Heart right ventricle (tissue), 16 donors: ENCODE measurements at places on chromosomes 5 and 9. TPM values are rescaled to one million over a fixed set of nuclear protein-coding genes. Genes with fewer than 3 reads are reported as not detected.

LHX6 gene
- 6.7 TPM for total RNA-seq

DNA sequence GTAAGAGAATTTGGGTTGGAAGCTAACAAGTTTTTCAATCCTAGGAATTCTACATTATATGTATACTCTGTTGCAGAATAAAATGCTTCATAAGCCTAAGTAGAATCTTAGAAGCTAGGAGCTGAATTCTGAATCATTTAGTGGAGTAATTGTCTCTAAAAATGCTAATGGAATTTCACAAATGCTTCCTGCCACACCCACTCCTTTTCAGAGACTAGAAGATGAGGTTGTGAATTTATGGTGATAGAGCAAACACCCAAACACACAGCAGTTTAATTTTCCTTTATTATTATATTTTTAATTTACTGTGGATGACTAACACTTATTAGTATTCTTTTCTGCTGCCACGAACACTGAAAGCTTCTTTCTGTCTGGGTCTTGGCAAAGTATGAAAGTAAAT lies 208.0 kb upstream of the PDE4D start:
- H3K27ac ChIP-seq = no peak overlapping the region
- H3K4me1 ChIP-seq = no peaks in the 10 kb centered on the region
- H3K36me3 ChIP-seq = no peaks in the 10 kb centered on the region
- no peak for DNase-seq
- no peak overlapping the region for H3K4me3 ChIP-seq
- H3K27me3 ChIP-seq = no peaks in the 10 kb centered on the region

DNA sequence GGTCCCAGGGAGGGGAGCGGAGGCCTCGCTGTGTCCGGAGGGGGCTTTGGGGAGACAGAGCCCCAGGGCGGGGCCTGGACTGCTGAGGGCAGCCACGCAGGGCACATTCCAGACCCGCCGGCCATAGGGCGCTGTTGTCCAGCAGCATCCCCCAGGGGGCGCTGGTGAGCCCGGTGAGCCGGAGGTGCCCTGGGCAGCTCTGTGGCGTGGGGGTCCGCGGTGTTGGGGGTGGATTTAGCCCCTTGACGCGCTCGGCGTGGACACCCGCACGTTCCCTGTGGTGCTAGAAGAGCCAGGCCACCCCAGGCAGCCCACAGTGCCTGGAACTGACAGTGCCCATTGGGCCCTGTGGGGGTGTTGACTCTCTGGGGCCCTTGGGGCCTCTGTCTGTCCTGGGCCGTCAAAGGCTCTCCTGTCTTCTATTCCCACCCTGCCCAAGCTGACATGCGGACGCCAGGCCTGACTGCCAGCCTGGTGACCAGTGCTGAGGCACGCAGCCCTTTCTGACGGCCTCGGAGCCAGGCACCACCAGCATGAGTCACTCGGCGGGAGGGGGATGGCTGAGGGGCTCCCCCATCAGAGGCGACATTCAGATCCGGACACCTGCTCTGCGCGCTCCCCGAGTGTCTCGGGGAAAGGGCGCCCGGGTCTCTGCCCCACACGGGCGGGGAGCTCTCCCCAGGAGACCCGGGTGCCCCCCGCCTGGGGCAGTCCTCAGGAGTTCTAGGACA lies 23.9 kb downstream of the TPPP start:
- peaks cover 33% of the 10 kb centered on the region for H3K4me1 ChIP-seq
- no peak overlapping the region for H3K27ac ChIP-seq
- H3K36me3 ChIP-seq = no peaks in the 10 kb centered on the region

DNA sequence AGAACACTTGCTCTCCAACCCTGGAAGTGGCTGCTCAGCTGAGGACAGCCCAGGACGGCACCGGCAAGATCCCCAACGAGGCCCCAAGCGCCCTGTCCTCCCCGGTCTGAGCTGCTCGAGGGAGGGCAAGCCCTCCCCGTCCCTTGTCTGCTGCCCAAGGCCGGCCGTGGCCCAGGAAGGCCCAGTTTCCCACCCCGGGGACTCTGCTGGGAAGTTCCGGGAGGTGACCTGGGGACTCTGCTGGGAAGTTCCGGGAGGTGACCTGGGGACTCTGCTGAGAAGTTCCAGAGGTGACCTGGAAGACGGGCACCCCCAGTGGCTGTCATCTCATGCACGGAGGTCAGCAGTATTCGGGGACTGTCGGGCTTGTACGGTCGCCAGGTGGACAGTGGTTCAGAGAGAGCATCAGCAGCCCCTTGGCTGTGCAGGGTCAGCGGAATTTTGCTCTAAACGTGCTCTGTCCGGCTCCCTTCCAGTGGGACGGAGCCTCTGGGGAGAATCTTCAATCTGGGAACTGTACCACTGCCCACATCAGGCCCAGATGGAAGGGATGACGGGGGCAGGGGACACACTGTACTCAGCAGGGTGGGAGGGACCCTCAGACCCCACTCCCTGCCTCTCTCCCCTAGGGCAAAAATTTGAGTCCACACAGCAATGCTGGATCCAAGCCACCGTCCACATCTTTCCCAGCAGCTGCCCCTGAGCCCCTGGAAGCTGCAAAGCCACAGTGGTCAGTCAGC lies 7.2 kb downstream of the NACC2 start:
- H3K4me3 ChIP-seq = no peak overlapping the region
- no peak for DNase-seq
- H3K27ac ChIP-seq = peak overlapping the region; percentile 75
- no peaks in the 10 kb centered on the region for H3K27me3 ChIP-seq
- peaks cover 97% of the 10 kb centered on the region for H3K4me1 ChIP-seq

PLPP7 gene
- total RNA-seq = 137 TPM

- DNase-seq = no peak
- H3K36me3 ChIP-seq = peaks cover 4% of the 10 kb centered on the region
- no peaks in the 10 kb centered on the region for H3K27me3 ChIP-seq
Measured at GRCh38 chr9:137176302-137177182, 4.7 kb upstream of the TMEM210 start.

GRCh38 chr9:133496861-133497842 lies 18.3 kb upstream of the SLC2A6 start:
- H3K4me1 ChIP-seq = peaks cover 10% of the 10 kb centered on the region
- H3K27ac ChIP-seq = no peak overlapping the region
- no peaks in the 10 kb centered on the region for H3K36me3 ChIP-seq
- H3K4me3 ChIP-seq = no peak overlapping the region

GRCh38 chr5:18882154-18882553 lies 1105.8 kb downstream of the CDH18 start:
- no peaks in the 10 kb centered on the region for H3K27me3 ChIP-seq
- no peak overlapping the region for H3K27ac ChIP-seq
- DNase-seq = no peak
- H3K4me3 ChIP-seq = no peak overlapping the region
- no peaks in the 10 kb centered on the region for H3K36me3 ChIP-seq

PCDHGB4 gene
- 5.1 TPM for total RNA-seq

MEIKIN gene
- not detected for total RNA-seq

KIF24 gene
- 0.25 TPM for total RNA-seq

NME5 gene
- 4.0 TPM for total RNA-seq

DNA sequence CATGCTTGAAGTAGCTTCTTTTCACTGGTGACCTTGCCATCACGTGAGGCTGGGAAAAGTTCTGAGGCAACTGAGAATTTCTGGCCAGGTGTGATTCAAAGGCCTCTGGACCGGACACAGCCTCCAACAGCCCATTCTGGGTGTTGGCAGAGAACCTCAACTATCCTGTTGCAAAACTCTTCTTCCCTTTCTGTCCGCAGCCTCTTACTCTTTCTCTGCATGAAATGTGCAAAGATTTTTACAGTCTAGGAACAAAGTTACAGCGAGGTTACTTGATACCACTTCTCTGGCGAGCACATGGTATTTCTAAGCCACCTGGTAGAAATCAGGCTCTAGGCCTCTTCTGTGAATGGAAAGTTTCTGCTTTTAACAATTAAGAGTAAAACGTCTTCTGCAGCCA lies 79.2 kb downstream of the FREM1 start:
- no peak for DNase-seq
- H3K4me3 ChIP-seq = no peak overlapping the region
- H3K27me3 ChIP-seq = no peaks in the 10 kb centered on the region
- H3K27ac ChIP-seq = no peak overlapping the region
- H3K4me1 ChIP-seq = no peaks in the 10 kb centered on the region

C9orf152 gene
- total RNA-seq = not detected

DNA sequence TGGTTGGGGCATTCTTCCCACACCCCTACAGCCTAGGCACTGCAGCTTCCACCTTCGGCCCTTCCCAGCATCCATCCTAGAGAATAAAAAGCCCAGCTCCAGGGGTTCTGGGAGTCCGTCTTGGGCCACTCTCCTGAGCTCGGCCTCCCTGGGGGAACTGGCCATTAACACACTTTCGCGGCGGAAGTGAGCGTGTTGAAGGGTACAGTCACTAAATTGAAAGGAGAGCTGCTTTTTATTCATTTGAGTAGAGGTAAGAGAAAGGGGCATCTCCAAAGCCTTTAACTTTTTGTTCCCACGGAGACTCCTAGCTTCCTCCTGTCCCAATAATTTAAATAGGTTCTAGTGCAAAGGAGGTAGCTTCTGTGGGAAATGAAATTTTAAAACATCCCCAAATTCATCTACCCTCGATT lies 31.0 kb upstream of the NFIB start:
- H3K27ac ChIP-seq = peak overlapping the region; percentile 95
- peaks cover 38% of the 10 kb centered on the region for H3K4me1 ChIP-seq
- H3K36me3 ChIP-seq = no peaks in the 10 kb centered on the region
- no peak for DNase-seq
- H3K4me3 ChIP-seq = no peak overlapping the region
- H3K27me3 ChIP-seq = no peaks in the 10 kb centered on the region

FSTL4 gene
- total RNA-seq = not detected

- H3K27ac ChIP-seq = no peak overlapping the region
- no peak overlapping the region for H3K4me3 ChIP-seq
- DNase-seq = no peak
- no peaks in the 10 kb centered on the region for H3K27me3 ChIP-seq
Measured at GRCh38 chr5:115284021-115284420, 12.4 kb downstream of the CCDC112 start.

GRCh38 chr9:115034801-115035200 lies 83.2 kb downstream of the TNC start:
- H3K27me3 ChIP-seq = no peaks in the 10 kb centered on the region
- no peak overlapping the region for H3K4me3 ChIP-seq
- DNase-seq = no peak
- H3K36me3 ChIP-seq = no peaks in the 10 kb centered on the region
- H3K27ac ChIP-seq = no peak overlapping the region
- no peaks in the 10 kb centered on the region for H3K4me1 ChIP-seq

DNA sequence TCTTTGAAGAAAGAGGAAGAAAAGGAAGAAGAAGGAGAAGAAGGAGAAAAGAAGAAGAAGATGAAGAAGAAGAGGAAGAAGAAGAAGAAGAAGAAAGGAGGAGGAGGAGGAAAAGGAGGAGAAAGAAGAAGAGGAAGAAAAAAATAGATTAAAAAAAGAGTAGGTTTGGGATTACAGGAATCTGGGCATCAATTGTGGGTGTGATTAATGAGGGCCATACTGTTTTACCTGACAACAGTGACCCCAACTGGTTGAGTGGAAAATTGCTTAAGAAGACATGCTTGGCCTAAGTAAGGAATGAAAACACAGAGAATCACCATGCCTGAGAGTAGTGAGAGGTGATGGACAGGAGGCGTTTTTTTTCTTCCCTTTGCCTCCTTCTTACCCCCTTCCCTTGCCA lies 114.6 kb downstream of the FAM170A start:
- no peaks in the 10 kb centered on the region for H3K27me3 ChIP-seq
- H3K36me3 ChIP-seq = no peaks in the 10 kb centered on the region
- no peak overlapping the region for H3K4me3 ChIP-seq
- no peak for DNase-seq
- H3K4me1 ChIP-seq = no peaks in the 10 kb centered on the region

DNA sequence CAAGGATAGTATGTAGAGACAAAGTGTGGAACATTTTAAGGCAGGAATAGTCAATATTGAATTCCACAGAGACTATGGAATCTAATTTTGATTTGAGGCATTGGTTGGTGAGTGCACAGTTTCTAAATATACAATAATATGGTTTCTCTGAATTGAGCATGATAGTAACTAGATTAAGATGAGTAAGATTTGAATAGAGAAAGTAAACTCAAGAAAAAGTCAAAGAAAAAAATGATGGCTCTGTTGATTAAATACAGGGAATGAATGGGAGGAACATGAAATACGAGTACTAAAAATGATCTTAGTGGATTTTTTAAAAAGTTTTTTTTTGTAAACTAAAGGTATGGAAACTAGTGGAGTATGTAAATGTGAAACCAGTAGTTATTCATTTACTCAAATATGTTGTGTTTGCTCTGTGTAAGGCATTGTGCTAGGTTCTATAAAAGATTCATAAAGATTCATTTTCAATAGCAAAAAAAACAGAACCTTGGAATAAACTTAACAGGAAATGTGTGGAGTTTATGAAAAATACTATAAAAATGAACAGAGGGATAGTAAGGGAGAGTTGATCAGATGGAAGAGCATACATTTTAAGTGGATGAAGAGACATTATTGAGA lies 101.2 kb downstream of the ZCCHC7 start:
- H3K4me1 ChIP-seq = no peaks in the 10 kb centered on the region
- H3K27me3 ChIP-seq = no peaks in the 10 kb centered on the region
- no peak overlapping the region for H3K4me3 ChIP-seq
- H3K36me3 ChIP-seq = no peaks in the 10 kb centered on the region
- DNase-seq = no peak

DNA sequence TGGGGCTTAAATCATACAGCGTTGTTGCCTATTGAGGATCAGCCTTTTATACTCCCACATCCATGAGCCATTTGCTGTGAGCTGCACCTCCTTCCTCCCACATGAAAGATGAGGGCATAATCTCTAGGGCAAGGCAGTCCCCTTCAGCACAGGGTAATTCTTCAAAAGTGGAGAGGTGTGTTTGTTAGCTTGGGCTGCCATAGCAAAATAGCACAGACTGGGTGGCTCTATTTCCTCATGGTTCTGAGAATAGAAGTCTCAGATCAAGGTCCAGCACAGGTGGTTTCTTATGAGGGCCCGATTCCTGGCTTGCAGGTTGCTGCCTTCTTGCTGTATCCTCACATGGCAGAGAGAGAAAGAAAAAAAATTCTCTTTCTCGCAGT lies 121.8 kb upstream of the SLC12A2 start:
- H3K27ac ChIP-seq = peak overlapping the region; percentile 13
- H3K4me1 ChIP-seq = peaks cover 29% of the 10 kb centered on the region
- H3K36me3 ChIP-seq = no peaks in the 10 kb centered on the region
- DNase-seq = no peak
- no peak overlapping the region for H3K4me3 ChIP-seq

DNA sequence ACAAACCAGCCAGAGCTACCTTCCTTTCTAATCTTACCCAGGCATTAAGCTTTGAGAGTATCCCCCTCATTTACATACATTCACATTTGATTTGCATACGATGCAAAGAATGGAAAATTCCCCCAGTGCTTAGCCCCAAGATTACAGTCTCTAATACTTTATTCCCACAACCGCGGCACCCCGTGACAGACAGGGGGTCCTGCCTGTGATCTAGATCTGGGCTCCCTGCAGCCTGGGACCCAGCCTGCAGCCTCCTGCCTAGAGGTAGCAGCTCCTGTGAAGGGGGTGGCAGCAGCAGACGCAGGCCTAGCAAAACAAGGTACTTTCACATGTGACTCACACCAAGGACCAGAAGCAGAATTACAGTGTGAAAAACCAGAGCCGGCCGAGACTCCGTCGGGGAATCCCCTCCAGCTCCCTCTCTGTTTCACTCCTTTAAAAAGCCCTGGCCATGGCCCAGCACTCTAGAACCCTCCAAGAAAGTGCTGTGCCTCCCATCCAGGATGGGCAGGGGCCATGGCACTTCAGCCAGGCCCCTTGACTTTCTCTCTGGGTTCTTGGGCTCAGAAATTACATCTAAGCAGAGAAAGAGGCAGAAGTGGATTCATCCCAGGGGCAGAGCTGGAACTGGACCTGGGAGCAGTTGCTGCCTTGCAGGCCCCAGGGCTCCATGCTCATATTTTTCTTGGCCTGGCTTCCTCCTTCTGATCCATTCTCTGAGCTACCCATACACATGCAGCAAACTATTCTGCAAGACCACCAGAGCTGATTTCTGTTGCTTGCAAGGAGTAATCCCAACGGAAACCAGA lies 14.0 kb upstream of the TCF7 start:
- H3K27me3 ChIP-seq = no peaks in the 10 kb centered on the region
- no peaks in the 10 kb centered on the region for H3K4me1 ChIP-seq
- H3K4me3 ChIP-seq = no peak overlapping the region
- no peaks in the 10 kb centered on the region for H3K36me3 ChIP-seq
